ENCODE measurements at places on chromosomes 4 and X.
A peak's percentile ranks its signal among the peaks of the same experiment; 100 is the strongest.

GRCh38 chr4:3666263-3666662, 99.9 kb upstream of the ADRA2C start:
- DNase-seq: no peak

GRCh38 chr4:96844858-96845490, 1005.1 kb downstream of the PDHA2 start:
- no peak for DNase-seq

DNA sequence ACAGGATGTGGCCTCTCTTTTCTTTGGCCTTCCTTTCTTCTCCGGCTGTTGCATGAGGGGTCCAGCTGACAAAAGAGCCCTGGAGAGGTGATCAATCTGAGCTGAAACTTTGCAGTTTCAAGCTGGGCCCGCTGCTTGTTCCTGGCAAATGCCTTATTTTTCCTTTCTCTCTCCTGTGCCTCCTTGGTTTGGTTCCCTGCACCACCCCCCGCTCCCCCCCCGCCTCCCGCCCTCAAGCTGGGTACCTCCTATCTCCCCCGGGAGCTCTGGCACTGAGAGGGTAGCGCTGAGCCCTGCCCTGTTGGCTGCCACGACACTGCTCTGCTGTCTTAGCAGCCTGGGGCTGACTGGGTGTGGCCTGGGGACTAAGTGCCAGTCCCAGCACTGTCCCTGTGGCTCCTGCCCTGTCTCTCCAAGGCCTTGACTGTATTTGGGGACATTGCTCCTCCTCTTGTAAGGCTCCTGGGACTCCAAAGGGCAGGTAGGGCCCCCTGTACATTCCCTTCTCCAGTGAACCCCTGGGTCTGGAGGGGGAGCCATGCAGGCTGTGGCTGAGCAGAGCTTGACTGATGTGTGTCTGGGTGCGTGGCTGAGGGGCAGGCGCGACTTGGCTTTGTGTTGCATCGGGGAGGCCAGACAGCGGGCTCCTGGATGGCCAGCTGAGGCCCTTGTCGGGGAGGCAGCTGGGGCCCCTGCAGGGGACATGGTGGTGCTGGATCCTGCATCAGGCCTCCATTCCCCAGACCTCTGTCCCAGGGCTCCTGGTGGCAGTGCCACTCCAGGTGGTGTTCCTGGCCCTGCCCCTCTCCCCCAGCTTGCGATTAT, 1.1 kb downstream of the PLXNA3 start:
- DNase-seq: no peak

- no peak for DNase-seq
These were observed 52.4 kb downstream of the GAK start for GRCh38 chr4:879729-880077.

- no peak for DNase-seq
These were observed 204.7 kb upstream of the HS3ST1 start for GRCh38 chr4:11633430-11633829.

- DNase-seq: no peak
These were observed 13.1 kb downstream of the SCML1 start for GRCh38 chrX:17750436-17750835.

DNA sequence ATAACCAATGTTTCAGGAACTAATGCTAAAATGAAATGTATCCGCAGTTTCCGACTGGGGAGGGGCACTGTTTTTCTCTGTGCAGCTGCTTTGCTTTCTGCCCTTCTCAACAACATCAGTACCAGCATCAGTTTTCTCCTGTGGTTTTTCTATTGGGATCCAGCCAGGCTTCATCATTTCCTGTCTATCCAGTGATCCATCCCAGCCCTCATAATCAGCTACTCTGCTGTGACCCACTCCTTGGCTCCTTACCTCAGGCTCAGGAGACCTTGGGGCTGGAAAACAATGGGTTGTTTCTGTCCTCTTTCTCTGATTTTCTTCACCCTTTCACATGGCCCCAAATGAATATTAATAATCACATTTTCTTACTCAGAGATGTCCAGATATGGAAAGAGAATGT, 222.2 kb upstream of the DKK2 start:
- DNase-seq: no peak

- no peak for DNase-seq
These were observed 36.0 kb upstream of the CBR4 start for GRCh38 chr4:169045862-169046584.

DNA sequence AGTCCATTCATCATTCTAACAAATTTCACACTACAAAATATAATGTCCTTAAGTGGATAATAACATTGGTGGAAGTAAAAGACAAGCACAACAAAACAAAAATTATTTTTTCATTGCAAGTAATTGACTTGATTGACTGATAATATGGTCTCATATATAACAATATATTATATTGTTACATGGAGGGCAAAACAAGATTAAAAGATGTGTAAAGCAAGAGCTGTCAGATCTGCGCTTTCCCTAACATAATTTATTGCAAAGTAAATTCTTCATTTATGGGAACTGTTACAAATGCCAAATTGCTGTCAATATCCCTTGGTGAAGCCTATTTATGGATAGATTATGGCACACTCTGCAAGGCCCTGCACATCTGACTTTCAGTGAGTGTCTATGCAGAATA, 233.6 kb downstream of the PCDH7 start:
- DNase-seq: no peak

DNA sequence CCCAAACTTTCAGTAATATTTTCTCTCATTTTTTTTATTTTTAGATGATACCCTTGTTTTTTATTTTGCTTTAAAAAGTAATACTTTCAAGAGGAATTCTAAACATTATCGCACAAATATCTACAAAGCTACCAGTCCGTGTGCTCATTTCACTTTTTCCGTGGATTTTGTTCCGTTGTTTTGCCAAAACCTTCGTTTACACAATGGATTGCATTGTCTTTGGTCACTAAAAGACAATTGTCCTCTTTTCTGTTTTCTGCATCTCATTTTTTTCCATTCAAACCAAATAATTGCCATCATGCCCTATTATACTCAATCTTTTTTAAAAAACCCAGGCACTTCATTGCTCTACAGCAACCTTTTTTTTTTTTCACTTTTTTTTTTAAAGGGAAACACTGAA, 214.9 kb downstream of the CXXC4 start:
- DNase-seq: no peak

- DNase-seq: no peak
These were observed 148.4 kb upstream of the SFRP2 start for GRCh38 chr4:153937289-153937688.

DNA sequence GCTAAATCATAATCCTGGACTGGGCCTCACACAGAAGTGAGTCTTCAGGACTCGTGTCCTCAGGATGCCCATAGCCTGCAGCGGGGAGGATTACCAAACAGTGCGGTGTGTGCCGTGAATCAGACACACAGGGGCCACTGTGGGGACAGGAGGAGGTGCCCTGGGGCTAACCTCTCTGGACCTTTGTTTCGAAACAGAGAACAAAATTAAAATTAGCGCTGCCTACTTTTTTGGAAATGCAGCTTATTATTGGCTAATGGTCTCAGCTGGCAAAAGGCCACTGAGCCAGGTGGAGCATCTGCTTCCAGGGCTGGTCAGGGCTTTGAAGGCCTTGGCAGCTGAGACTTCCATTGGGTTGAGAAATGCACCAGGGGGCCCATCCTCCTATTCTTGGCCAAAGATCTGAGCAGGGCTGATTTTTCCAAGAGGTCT, 236.2 kb downstream of the EVC2 start:
- no peak for DNase-seq

DNA sequence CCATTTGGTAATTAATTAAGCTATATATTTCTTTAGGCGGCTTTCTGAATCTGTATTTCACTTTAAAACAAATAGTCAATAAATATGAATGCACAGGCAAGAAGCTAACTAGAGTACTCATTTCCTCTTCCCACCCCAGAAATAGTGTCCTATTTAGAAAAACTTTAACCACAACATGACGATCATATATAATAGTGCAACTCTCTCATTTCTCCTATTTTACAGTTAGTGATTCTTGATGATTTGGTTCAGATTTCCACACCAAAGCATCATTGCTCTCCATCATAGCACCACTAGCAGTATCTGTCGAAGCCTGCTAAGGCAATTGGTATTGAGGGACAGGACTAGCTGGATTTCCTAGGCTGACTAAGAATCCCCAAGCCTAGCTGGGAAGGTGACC, 184.0 kb upstream of the GALNTL6 start:
- DNase-seq: no peak

- no peak for DNase-seq
These were observed 14.4 kb downstream of the ATRX start for GRCh38 chrX:77771601-77772000.

DNA sequence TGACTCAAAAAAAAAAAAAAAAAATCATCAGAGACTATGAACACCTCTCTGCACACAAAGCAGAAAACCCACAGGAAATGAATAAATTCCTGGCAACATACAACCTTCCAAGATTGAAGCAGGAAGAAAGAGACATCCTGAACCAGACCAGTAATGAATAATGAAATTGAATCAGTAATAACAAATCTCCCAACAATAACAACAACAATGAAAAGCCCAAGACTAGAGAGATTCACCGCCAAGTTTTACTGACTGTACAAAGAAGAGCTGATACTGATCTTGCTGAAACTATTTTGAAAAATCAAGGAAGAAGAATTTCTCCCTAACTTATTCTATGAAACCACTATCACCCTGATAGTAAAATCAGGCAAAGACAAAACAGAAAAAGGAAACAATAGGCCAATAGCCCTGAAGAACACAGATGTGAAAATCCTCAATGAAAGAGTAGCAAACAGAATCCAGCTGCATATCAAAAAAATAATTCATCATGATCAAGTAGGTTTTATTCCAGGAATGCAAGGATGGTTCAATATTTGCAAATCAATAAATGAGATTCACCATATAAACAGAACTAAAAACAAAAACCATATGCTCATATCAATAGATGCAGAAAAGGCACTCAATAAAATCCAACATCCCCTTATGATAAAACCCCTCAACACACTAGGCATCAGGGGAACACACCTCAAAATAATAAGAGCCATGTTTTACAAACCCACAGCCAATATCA, 31.0 kb upstream of the PLK4 start:
- no peak for DNase-seq

- DNase-seq: no peak
These were observed 92.4 kb downstream of the NEUROG2 start for GRCh38 chr4:112423591-112423990.

GRCh38 chrX:16578218-16578617, 71.7 kb upstream of the S100G start:
- no peak for DNase-seq

- no peak for DNase-seq
These were observed 103.6 kb upstream of the TEX13D start for GRCh38 chrX:124228849-124229248.

GRCh38 chrX:76109654-76110053, 63.2 kb upstream of the PBDC1 start:
- DNase-seq: no peak

- peak; percentile 11 for DNase-seq
These were observed 47.3 kb upstream of the SCML1 start for GRCh38 chrX:17689971-17690409.

GRCh38 chr4:140515423-140515822, 8.5 kb upstream of the ELMOD2 start:
- no peak for DNase-seq

- no peak for DNase-seq
These were observed 883 bp upstream of the KLHL4 start for GRCh38 chrX:87516717-87517121.

GRCh38 chr4:182124359-182124758, 118.8 kb upstream of the TENM3 start:
- no peak for DNase-seq

DNA sequence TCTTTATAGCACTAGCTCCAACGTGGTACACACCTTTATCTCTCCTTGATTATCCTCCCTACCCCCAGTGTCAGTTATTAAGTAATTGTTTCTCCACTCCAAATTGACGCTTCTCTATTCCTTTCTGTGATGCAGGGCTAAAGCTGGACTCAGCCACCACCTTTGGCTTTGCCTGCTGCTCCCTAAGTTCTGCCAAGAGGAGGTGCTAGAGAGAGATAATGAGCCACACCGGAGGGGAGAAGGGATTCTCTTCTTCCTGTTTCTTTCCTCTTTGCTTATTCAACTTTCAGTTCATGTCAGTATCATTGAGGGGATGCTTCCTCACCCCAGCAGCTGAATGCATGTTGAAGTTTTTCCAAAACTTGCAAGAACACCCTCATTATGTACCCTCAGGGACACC, 176.5 kb downstream of the GBA3 start:
- DNase-seq: no peak

DNA sequence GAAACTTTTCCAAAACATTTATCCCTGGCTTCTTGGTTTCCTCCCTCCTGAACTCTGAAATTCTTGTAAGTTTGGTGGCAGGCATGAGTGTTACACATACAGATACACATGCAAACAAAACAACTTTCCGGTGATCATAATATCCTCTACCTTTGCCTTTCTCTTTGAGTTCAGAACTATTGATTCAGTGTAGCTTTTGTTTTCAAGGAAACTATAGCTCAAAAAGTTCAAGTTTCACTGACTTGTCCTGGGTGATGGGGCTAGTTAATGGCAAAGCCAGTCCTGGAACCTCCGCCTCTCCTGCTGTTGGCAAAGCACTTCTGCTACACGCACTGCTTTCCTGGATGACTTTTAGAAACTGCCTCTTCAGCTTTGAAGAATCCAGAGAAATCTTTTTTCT, 177.3 kb upstream of the FAT1 start:
- DNase-seq: no peak

DNA sequence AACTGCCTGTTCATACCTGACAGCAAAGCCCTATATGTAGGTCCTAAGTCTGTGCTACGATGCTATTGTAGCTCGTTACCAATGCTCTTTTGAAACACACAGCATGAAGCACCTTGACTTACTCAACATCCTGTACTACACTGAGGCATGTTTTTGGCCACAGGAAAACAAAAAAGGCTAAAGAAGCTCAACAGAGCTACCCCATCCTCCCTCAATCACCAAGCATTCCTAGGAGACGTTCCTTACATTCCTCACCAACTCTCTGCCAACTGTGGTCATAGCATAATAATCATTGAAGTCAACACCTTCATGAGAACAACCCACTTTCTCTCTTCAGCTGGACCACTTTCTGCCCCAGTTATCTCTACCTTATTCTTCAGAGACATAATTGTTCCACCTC, 73.7 kb upstream of the SLC25A43 start:
- no peak for DNase-seq

DNA sequence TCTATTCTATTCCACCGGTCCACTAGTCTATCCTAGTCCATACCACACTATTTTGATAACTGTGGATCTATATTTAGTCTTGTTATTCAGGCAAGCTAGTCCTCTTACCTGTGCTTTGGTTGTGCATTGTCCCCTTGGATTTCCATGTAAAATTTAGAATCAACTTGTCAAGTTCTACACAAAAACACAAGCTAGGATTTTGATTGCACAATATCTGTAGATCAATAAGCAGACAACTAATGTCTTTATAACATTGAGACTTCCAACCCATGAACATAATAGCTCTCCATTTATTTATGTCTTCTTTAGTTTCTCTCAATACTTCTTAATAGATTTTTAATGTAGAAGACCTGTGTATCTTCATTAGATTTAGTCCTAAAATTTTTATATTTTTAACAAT, 10.2 kb upstream of the BBS12 start:
- DNase-seq: no peak

- DNase-seq: no peak
These were observed 115.0 kb upstream of the KCNIP4 start for GRCh38 chr4:22063613-22064012.

- no peak for DNase-seq
These were observed 21.0 kb upstream of the ETNPPL start for GRCh38 chr4:108783665-108784463.
